ENCODE measurements at places on chromosomes 1 and 21.

- DNase-seq: no peak
Measured at GRCh38 chr1:185936641-185937040, 202.4 kb downstream of the HMCN1 start.

GRCh38 chr1:229102741-229103391 is 168.0 kb upstream of the RAB4A start:
- no peak for DNase-seq

GRCh38 chr1:151416231-151416630 is 16.9 kb downstream of the PSMB4 start:
- peak; percentile 16 for DNase-seq

DNA sequence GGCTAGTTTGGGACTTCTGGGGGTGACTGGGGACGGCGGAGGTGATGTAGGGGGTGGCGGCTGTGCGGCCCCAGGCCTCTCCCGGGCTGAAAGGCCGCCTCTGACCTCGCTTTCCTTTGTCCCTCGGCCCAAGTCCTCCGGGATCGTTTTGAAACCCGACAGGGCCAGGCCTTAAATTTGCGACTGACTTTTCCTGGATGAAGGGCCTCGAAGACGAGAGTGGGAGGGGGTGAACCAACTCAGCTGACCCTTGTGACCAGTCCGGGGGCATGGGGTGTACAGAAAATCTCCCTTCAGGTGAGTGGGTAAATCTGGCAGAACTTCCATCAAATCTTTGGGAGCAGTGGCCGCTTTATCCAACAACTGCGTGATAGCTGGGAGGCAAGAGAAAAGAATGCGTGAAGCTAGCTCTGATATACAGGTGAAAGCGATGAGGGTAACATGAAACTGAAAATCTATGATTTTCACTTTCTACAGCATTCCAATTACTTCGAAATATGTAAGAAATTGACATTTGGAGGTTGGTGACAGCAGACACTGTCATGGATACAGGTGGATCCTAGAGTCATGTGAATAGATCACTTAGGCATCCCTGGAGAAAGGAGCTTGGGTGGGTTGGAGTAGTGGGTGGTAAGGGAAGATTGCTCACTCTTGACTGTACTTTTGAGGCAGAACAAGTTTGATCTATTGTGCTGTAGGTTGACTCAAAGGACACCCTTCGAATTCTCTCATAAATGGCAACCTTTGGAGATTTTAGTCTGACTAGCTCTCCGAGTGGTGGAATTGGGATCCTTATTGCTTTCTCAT is 885 bp downstream of the AHCYL1 start:
- no peak for DNase-seq

DNA sequence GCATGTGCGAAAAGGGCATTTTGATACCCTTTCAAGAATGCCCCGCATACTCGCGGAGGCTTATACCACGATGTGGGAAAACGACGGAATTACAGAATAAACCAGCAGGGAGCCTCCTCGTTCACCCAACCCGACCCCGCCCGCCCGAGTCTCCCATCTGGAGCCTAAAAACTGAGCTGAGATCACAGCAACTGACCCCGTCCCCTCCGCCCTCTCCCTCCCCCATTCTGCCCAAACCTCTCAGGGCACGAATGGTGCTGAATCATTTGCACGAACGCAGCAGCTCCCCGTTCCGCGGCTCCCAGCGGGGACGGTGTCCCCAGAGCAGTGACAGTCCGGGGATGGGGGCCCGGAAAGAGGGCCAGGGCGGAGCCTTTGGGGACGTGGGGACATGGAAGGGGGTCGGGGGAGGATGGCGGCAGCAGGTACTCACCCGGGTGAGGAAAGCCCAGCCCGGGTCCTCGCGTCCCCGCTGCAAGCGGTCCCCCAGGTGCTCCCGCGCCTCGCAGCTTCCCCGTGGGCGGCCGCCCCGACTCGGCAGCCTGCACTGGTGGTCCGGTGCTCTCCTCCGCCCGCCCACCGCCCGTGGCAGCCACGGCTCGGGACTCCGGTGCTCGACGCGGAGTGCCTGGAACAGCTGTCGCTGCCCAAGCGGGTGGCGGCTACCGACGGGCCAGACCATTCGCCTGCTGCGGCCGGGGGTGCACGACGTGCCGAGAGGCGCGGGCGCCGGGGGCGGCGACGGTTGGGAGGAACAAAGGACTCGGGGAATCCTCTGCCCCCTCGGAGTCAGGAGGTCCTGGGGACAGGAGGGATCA is at the start of gene TTLL7:
Gene TTLL7 (minus strand): TSS at position 635 of the 818 bp plus-strand sequence. CDS start 46,921 bp downstream, outside the sequence.
- no peak for DNase-seq

DNA sequence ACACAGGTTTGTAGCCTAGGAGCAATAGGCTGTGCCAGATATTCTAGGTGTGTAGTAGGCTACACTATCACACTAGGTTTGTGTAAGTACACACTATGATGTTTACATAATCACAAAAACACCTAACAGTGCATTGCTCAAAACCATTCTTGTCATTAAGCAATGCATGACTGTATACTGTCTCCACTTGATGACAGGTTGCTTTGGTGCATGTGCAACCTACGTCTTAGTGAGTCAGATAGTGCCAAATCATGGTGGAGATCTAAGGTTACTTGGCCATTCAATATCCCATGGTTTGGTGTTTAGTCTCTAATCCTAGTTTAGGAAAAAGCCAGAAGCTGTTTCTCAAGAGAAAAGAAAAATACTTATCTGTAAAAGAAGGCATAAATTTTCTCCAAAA is 181.1 kb downstream of the KCNK2 start:
- DNase-seq: no peak

DNA sequence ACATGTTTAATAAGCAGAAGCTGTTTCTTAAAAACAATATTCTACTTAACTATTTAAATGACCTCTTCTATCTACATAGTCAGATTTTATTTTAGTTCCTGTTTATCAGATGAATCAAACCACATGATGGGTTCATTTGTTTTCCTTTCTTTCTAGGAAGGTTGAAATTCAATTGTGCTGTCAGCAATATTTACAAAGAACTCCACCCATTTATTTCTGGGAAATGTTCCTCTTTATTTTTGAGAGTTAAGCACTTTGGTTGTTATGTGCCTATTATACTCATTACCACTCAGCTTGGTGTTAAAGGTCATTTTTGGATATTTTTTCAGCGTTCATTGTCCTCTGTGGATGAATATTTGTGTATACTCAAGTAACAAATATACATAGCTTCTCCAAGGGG is 84.9 kb downstream of the C4BPA start:
- DNase-seq: no peak

GRCh38 chr1:147541672-147542568 is 619 bp downstream of the BCL9 start:
- DNase-seq: no peak

DNA sequence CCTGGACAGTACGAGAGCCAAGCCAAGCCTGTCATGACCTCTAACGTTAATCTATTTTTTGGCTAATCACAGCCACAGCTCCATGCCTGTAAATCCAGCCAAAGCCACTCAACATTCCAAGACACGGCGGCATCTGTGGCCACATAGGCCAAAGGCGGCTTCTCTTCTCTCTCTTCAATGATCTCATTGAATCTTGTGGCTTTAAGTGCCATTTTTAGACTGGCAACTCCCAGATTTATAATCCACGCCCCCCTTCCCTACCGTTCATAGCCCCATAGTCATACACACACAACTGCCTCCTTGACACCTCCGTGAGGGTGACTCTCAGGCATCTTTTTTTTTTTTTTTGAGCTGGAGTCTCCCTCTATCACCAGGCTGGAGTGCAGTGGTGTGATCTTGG is 5.7 kb upstream of the SELENON start:
- no peak for DNase-seq

GRCh38 chr1:243793298-243793697 is 56.7 kb downstream of the AKT3 start:
- no peak for DNase-seq

- peak; percentile 84 for DNase-seq
Measured at GRCh38 chr1:89125913-89126580, at the start of gene GBP2. Gene GBP2, minus strand, starts transcription at chr1:89126114. Its CDS starts 4,148 bp downstream, at chr1:89121966.

DNA sequence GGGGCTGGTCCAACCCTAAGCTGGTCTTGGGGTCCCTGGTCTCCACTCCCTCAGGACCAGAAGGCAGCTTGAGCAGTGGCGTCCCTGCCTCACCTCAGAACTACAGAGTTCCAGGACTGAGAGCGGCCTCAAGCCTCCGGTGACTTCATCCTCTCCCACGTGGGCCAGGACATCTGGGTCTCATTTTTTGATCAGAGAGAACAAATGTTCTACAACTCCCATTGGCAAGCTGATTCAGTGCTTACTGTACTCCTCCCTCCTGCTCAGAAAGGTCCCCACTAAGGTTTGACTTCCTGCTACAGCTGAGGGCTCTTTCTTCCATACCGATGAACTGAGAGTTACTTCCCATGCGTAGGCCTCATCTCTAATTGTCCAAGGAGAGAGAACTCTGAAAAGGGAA is 78.5 kb downstream of the PLXNA2 start:
- no peak for DNase-seq

DNA sequence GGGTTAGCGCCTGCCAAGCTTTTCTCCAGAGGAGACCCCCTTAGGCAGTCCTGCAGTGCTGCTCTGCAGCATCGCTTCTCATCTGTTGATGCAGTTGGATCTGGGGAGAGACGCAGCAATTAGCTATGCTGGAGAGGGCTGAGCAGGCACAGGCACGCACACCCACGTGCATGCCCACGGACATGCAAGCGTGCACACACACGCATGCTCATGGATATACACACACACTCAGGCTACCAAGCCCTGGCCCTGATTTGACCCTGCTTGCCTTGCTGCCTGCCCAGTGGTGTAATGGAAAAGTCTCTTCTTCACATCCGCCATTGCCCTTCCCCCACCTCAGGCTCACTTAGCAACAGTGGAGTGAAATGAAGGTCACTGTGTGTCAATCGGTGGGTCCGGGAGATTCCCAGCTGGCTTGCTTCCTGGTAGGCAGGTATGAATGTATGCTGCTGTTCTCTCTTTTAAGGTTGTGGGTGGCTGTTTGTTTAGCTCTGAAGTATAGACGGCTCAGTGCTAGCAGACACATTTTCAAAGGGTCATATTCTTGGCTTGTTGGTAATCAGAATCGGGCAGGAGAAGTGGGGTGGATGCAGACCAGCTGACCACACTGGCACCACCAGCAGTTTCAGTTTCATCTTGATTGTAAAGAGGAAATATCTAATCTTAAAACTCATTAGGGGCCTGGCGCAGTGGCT is 9.5 kb downstream of the ATP1B1 start:
- DNase-seq: peak; percentile 87

DNA sequence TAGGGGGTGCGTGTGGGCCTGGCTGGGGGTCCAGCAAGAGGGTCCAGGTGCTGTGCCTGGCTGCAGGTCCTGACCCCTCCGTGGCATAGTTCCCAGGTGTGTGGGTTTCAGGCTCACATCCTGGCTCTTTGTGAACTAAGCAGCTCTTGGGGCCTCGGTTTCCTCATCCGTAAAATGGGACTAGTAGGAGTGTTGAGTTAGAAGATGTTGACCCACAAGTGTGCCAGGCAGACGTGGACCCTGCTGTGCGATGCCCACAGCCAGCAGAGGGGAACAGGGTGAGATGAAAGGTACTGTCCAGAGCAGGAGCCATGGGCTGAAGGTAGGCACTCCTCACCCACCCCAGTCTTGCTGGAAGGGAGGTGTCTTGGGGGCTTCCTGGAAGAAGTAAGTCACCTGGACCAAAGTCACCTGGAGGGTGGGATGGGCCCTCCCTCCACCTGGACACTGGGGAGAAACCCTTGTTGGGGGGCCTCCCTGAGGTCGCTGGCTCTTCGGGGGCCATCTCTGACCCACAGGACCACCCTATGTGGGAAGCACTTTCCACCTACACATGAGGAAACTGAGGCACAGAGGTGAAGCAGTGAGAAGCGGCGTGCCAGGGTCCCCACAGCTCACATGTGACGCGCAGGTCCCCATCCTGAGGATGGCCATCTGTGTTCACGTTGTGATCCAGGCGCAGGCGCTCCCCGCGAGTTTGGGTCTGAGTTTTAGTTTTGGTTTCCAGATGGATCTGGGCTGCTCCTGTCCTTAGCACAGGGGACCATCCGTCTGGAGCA is 1.4 kb downstream of the ARHGEF16 start:
- DNase-seq: no peak

GRCh38 chr1:215056584-215056983 is 26.0 kb upstream of the KCNK2 start:
- no peak for DNase-seq

- DNase-seq: no peak
Measured at GRCh38 chr1:82044111-82044510, 243.4 kb downstream of the ADGRL2 start.

DNA sequence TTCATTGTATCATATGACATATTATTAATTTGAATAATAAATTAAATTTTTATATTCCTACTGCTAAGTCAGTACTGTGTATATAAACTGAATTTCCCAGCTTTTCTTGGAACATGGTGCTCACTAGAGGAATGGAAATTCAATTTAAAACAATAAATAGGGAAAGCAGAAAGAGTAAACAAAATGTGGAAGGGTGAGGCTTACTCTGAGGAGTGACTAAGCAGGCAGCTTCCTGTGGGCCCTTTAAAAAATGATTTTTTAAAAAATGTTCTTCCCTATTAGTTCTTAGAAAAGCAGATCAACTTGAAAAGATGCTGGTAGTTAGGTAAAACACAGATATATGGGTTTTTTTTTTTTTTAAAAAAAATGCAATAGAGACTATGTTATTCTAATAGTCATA is 49.5 kb upstream of the S1PR1 start:
- no peak for DNase-seq

DNA sequence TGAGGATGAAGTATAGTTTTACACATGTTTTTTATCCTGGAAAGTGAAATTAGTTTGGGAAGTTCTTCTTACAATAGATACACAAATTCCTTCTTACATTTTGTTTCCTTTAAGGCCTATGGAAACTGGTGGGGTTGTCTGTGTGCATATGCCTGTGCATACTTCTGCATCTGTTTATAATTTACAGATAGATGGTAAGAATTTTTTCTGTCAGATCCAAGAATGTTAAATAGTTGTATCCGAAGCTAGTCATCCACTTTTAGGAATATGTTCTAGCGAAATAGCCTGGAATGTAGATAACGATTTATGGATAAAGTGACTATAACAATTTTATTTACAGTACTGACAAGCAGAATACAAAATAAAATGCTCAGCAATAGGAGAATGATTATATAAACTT is 194.1 kb downstream of the ROR1 start:
- DNase-seq: no peak

- DNase-seq: no peak
Measured at GRCh38 chr1:52385376-52385775, 18.8 kb downstream of the ORC1 start.

DNA sequence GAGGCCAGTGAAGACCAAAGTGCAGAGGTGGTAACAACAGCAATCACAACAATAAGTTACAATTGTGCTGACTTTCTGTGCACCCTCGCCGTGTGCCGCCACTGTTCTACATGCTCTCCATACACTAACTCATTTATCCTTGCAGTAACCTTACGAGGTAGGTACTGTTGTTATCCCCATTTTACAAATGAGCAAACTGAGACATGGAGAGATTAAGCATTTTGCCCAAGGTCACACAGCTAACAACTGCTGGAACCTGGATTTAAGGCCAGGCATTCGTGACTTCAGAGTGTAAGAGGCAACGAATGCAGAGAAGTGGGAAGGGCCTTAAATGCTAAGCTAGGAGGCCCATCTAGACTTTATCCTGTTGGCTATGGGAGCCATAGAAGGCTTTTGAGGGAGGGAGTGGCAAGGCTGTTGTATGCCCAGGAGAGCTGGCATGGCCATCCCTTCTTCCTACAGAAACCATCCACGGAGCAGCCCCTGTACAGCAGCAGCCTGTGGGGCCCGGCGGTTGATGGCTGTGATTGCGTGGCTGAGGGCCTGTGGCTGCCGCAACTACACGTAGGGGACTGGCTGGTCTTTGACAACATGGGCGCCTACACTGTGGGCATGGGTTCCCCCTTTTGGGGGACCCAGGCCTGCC is 36.6 kb downstream of the AZIN2 start:
- DNase-seq: no peak
